Fibroblast of the aortic adventitia (primary cell): ENCODE measurements at places on chromosomes 16 and 17.

- no peak for DNase-seq
Observed at GRCh38 chr17:7138800-7139381, 24.3 kb upstream of the ASGR2 start.

GRCh38 chr16:19909750-19910322 lies 25.2 kb upstream of the GPRC5B start:
- no peak for DNase-seq

GRCh38 chr16:57938936-57939871 lies 31.7 kb downstream of the CNGB1 start:
- peak; percentile 91 for DNase-seq

GRCh38 chr16:62475573-62475972 lies 439.3 kb upstream of the CDH8 start:
- no peak for DNase-seq

DNA sequence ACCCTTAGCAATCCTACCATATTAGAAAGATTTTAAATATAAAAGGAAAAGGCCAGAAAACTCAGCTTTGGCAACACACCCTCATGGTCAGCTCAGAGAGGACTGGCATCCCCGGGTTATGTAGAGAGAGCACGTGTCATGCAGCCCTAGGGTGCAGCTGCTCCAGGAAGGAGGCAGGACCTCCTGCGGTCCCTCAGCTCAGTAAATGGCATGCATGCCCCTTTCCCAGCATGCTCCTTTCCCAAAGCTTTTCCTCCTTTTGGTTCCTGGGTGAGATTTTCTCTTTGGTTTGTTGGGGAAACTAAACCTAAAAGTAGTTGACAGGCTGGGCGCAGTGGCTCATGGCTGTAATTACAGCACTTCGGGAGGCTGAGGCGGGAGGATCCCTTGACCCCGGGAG lies 3.9 kb downstream of the GAN start:
- no peak for DNase-seq
